ENCODE measurements at places on chromosomes 7 and 10.
A peak's percentile ranks its signal among the peaks of the same experiment; 100 is the strongest.

DNA sequence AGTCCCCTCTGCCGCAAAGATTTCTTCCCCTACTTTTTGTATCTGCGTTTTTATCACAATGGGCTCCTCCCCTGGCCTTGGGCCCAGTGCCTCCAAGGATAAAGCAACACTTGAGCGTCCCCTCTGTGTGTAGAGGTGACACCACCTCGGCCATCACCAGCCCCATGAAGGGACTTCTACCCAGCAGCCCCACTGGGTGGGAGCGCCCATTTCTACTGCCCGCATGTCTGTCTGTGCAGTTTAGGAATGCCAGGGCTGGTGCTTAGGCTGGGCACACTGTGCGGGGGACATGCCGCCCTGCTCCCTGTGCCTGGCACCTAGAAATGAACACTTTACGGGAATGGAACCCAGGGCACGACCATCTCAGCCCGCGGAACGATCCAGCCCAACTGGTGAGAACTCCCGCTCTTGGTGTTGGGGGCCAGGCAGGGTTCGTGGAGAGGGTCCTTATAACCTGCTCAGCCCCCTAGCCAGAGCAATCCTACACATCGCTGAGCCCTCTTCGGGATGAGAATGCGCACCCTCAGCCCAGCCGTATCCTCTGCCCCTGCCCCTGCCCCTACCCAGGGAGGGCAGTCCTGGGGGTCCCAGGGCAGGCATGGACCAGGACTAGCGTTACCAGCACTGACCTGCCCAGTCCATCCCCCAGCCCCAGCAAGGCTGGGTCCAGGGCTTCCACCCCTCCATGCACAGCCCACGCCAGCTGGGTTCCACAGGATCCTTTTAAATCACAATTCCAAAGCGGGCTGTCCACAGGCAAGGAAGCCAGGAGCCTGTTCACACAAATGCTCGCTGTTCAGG is 12.8 kb downstream of the CRYGN start:
- DNase-seq = no peak

GRCh38 chr7:156196649-156197048 is 384.4 kb upstream of the SHH start:
- DNase-seq = no peak

- no peak for DNase-seq
Observed at GRCh38 chr10:78813526-78813925, 255.2 kb upstream of the ZMIZ1 start.

DNA sequence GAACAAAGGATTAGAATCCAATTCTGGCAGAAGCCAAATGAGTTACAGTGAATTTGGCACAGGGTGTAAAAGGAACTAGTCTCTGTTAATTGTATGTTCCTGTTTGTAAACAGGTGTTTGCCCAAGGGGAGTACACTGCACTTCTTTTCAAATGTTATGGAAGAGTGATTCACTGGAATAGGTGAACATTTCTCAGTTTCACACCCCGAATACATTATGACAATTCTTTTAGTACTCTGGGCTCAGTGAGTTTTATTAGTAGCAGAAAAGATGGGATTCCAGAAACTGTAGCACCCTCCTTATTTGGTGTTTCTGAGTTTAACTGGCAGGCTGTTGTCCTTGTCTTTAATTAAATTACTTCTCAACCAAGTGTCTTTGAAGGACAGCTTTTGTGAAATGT is 329.2 kb downstream of the BBS9 start:
- no peak for DNase-seq

DNA sequence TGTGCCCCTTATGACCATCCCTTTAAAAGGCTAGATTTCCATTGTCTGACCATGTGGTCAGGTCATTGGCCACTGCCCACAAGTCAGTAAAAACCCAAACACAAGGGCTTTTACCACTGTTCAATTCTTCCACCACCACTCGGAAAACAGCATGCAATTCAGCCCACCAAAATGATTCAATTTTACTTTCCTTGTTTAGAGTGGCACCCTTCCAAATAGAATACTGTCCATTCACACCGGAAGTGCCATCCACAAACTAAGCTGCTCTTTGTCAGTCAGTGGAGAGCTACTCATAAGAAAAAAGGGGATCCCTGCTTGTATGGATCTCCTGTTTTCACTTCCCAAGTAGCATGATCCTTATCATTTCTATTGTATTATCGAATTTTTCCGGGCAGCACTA is 350.7 kb upstream of the MBL2 start:
- no peak for DNase-seq

DNA sequence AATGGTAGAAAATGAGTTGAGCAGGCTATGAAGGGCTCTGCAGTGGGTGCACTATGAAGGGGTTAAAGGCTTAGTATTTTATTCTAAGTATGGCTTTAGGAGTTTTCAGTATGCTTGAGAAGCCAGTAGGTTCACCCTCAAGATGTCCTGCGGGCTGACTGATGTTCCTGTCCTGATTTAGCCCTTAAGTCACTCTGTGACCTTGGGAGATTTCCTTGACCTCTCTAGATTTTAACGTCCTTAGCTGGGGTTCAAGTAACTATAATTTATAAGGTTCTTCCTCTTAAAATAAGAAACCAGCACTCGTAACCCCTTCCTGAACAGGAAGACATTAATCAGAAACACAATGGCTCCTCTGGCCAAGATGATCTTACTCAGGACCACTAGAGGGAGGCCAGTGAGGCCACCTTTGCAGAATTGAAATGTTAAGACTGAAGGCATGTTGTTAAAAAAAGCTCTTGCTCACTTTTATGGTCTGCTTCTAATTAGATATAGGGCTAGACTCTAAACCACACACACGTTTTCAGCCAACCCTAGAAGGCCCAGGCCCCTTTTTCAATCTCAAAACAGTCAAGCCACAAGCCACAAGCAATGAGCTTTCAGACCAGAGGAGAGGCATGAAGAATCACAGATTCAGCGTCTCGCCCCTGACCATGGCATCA is 41.9 kb downstream of the CDK1 start:
- DNase-seq = peak; percentile 91

- peak; percentile 97 for DNase-seq
Observed at GRCh38 chr7:20064974-20065862, 152.0 kb downstream of the MACC1 start.

GRCh38 chr7:149850007-149850594 is 11.9 kb downstream of the ZNF862 start:
- peak; percentile 39 for DNase-seq

GRCh38 chr10:98295401-98295811 is 27.4 kb upstream of the LOXL4 start:
- DNase-seq = no peak

- DNase-seq = no peak
Observed at GRCh38 chr7:156783864-156784263, 109.1 kb downstream of the LMBR1 start.

- no peak for DNase-seq
Observed at GRCh38 chr10:76161301-76161582, 729.8 kb downstream of the LRMDA start.

GRCh38 chr7:133330085-133330484 is 77.2 kb downstream of the EXOC4 start:
- no peak for DNase-seq

DNA sequence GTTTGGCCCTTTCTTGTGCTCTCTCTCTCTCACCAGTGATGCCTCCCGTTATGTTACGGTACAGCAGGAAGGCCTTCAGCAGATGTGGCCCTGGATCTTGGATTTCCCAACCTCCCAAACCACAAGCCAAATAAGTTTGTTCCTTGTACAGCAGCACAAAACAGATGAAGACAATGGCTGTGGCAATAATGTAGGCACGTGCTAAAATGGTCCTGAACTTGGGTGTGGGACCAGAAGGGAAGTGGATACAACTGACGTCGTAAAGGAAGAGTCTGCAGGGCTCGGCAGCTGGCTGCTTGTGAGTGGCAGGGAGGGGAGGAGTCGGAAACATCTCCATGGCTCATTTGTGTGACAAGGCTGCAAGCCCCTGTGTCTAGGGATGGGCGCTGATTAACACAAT is 26.8 kb downstream of the PROSER2 start:
- no peak for DNase-seq

GRCh38 chr10:124646483-124647352 is 97.5 kb downstream of the FAM53B start:
- DNase-seq = peak; percentile 83

DNA sequence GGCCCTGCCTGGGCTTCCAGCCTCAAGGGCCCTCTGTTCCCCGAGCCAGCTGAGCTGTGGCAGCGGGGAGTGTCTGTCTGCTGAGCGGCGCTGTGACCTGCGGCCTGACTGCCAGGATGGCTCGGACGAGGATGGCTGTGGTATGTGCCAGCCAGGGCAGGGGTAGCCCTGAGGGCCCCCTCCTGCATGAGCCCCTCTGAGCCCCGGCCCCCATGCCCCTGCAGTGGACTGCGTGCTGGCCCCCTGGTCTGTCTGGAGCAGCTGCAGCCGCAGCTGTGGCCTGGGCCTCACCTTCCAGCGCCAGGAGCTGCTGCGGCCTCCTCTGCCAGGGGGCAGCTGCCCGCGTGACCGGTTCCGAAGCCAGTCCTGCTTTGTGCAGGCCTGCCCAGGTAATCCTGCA is 28.4 kb upstream of the ZNF467 start:
- no peak for DNase-seq

DNA sequence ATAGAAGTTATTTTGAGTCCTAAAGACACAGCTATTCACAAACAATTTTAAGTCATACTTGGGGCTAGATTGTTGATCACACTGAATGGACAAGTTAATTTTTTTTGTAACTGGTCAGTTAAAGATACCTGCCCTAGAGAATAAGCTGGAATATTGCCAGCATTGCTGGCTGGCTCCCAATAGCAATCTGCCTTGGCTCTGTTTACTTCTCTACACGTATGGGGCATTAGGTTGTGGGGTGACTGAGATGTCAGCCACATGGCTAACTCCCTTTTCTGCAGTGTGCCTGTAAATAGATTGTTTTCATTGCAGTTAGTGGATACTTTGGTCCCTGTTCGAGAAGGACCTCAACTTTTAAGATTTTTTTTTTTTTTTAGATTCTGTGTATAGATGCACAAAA is 128.2 kb downstream of the SEMA3E start:
- no peak for DNase-seq

DNA sequence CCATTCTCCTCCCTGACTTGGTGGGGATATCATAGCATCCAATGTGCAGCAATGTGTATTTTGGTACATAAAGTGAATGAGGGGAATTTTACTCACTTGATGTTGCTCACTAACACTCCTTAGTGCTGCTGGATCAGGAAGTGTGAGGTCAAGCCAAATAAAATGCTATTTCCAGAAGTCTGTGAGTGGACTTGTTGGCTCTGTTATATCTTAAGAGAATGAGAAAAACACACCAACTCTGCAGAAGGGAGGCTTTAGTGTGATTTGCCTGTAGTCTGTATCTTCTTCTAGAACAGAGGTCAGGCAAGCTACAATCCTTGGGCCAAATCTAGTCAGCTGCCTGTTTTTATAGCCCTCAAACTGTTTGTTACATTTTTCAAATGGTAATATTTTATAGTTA is 154.3 kb downstream of the POLR1F start:
- DNase-seq = no peak

GRCh38 chr10:18140149-18140956 is at the start of gene CACNB2:
Gene CACNB2 (plus strand): TSS chr10:18140424.
- peak; percentile 53 for DNase-seq

DNA sequence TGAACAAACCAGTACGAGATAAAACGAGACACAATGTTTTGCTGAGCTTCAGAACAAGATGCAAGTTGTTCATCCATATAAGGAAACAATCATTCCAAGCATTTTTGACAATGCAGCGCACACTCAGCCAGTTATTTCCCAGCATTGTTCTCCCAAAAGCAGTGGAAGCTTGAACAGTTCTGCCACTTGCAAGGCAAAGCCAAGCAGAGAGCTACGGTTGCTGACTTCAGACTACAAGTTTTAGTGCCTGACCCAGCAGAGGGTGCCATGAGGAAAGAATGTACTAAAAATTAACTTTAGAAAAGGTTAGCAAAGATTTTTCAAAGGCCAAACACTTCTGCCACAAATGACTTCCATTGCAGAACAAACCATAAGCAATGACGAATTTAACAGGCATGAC is 152.5 kb downstream of the SLC25A13 start:
- peak; percentile 24 for DNase-seq

DNA sequence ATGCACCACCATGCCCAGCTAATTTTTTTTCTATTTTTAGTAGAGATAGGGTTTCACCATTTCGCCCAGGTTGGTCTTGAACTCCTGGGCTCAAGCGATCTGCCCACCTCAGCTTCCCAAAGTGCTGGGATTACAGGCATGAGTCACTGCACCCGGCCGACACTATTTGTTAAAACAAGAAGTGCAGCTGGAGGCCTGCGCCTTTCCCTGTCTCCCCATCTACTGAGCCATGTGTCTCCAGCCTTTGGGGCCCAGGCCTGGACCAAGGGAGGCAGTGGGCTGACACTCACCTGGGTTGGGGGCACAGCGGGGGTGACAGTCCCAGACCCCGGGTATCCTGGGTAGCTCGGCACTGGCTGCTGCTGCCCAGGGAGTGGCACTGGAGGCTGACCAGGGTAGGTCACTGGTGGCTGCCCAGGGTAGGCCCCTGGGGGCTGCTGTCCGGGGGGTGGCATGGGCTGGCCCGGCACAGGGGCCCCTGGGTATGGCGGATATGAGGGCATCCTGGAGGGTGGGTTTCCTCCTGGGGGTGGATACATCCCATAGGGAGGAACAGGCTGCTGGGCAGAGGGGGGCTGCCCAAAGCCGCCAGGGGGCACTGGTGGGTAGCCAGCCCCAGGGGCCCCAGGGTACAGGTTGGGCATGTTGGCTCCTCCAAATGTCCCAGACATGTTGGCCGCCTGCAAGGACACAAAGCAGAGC is 36.3 kb downstream of the PLAC9 start:
- DNase-seq = no peak

DNA sequence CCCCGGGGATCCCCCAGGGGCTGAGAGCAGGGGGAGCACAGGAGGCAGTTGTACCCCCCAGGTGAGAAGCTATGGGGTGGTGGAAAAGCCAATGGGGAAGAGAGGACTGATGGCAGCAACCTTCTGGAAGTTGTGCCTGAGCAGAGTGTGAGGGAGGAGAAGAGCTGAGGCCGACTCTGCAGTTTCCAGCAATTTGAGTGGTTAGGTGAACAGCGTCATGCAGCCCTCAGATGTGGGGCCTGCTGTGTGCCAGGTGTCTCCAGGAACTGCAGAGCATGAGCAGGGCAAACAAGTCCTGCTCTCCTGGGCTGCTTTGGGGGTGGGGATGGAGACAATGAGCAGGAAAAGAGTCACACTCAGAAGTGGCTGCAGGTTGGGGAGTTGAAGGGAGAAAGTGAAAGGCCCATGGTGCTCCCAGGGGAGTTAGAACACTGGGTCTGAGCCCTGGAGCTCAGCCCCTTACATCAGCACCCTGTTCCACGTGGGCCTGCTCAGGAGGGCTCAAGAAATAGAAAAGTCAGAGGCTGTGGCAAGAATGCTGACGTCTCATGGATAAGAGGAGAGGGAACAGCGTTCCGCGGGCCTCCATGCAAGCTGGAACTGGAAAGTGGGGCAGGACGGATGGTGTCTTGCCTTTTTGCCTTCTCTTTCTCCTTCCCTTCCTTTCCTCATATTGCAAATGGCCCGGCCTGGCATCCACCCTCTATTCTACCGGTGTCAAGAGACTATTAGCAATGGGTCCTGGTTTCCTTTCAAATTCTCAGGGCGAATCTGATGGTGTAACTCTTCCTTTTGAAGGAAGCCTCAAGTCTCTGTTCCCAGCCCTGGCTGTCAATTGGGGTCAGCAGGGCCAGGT is 4.0 kb upstream of the AFAP1L2 start:
- DNase-seq = no peak

All from astrocyte (in vitro differentiated cells and primary cell).